HFF-Myc (cell line): ENCODE measurements at places on chromosomes 3 and 15.

DNA sequence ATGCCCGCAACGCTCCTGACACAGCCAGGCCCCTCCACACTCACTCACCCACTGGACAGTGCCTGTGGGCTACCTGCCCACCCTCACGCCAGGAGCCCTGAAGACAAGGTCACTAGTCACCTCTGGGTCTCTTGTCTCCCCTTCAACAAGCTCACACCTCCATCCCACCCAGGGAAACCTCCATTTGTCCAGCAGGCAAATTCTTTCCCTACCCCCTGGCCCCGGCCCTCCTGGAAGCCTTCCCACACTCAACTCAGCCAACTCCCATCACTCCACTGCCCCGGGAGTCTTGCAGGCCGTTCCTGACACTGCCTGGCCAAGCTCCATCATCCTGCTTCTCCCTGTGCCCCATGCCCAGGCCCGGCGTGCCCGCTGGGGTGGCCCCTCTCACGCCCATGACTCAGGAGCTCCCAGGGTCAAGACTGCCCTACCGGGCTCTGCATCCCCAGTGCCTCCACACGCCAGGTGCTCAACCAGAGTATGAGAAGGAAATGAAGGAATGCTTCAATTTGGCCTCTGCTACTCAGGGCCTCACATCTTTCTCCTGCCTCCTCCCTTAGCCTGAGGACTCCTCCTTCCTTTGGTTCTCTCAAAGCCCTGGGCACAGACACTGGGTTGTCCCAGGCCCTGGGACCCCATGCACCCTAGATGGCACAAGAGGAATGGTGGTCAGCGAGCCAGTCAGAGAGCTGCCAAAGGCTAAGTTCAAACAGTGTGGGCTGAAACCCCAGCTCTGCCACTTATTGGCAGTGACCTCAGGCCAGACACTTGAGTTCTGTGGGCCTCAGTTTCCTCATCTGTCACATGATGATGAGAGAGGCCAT is 88.6 kb downstream of the SEC22A start:
- no peak for DNase-seq

DNA sequence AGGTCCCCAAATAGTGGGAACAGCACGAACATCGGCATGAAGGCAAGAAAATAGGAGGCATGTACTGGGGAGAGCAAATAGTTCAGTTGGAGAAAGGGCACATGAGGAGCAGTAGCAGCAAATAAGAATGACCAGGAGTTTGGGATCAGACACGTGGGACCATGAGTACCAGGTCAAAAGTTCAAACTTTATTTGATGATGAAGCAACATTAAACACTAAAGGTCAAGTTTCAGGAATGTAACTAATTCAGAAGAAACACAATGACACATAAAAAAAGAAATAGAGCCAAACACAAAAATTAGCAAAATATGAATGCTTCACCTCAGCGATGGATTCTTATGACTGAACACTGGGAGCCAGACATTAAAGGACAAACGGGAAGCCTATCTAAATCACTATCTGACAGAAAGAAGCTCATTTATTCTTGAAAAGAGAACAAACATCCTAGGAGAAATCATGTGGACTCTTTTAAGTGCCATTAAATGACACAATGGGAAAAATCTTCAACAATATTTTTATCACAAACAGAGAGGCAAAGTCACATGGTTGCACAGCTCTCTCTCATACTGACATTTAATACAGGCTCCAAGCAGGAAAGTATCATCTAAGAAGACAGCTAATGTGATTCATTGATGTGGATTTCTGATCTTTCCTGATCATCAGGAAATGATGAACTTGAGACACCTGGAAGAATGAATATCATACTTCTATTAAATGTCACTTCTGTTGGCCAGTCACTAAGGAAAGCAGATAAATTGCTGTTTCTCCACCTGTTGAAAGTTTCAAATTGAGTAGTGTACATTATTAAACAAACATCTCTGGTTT is 216.9 kb upstream of the THBS1 start:
- DNase-seq: no peak

DNA sequence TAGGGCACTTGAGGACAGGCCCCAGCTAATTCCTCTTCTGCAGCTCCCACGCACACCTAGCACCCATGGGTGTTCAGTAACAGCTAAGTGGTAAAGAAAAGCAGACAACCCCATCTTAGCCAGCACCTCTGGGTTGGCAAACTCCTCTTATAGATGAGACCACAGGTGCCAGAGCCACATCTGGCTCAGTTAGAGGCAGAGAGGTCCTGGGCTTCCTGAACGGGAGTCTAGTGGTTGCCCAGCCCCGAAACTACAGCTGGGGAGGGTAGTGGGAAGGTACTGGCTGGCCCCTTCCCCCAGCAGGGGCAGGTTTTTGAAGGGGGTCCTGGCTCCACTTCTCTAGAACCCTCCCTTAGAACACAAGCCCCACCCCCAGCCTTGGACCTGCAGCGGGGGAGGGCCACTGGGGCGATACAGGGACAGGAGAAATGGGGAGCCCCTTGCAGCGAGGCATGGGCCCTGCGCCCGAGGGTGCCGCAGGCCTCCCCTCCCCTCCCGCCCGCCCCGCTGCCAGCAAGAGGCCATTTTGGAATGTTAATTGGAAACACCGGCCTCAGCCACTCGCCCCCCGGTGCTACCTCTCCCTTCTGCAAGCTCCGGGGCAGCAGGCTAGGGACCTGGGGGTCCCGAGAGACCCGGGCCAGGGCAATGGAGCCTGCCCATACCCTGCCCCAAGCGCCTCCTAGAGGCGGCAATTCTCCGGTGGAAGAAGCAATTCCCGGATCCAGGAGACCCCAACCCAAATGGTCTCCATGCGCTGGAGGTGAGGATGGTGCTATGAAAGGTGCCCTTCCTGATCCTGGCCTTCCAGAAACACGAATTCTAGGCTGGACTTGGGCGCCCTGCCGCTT is 1.5 kb downstream of the DUSP7 start:
- DNase-seq: no peak

GRCh38 chr15:95669146-95669922 is 661.2 kb upstream of the NR2F2 start:
- no peak for DNase-seq

DNA sequence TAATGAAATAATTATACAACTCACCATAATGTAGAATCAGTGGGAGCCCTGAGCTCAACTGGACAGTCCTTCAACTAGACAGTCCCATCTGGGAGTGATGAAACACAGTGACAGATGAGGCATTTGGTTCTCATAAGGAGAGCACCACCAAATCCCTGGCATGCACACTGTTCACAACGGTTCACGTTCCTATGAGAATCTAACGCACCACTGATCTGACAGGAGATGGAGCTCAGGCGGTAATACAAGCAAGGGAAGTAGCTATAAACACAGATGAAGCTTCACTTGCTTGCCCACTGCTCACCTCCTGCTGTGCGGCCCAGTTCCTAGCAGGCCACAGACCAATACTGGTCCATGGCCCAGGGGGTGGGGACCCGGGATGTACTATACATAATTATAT is 17.0 kb downstream of the PRKAR2A start:
- DNase-seq: no peak

- no peak for DNase-seq
Measured at GRCh38 chr3:36399933-36400332, 19.6 kb downstream of the STAC start.

- no peak for DNase-seq
Measured at GRCh38 chr3:103169289-103169688, 734.5 kb downstream of the ZPLD1 start.

- DNase-seq: no peak
Measured at GRCh38 chr3:16452261-16452660, 61.2 kb downstream of the RFTN1 start.

GRCh38 chr3:111729087-111729846 is 129.8 kb upstream of the PHLDB2 start:
- DNase-seq: no peak

GRCh38 chr3:4552811-4553210 is 59.7 kb downstream of the ITPR1 start:
- no peak for DNase-seq

GRCh38 chr3:15051531-15051930 is 13.6 kb downstream of the MRPS25 start:
- DNase-seq: no peak

DNA sequence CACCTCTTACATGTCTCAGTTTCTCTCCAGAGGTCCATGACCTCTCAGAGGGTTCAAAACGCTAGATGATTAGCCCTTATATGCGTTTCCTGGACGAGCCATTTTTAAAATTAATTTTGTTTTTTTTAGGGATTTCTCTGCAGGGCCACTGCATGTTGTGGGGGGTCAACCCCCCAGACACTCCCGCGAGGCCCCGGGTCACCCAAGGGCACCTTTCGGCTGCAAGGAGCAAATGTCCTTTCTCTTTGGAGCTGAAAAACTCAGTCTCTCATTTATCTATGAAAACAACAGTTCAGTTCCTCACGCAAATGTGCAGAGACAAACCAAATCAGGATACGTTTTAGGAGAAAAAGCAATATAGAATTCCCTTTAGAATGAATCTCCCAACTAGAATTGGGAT is 944.3 kb upstream of the SEMA6D start:
- no peak for DNase-seq

- DNase-seq: peak; percentile 59
Measured at GRCh38 chr3:177468331-177468730, 271.0 kb upstream of the TBL1XR1 start.

DNA sequence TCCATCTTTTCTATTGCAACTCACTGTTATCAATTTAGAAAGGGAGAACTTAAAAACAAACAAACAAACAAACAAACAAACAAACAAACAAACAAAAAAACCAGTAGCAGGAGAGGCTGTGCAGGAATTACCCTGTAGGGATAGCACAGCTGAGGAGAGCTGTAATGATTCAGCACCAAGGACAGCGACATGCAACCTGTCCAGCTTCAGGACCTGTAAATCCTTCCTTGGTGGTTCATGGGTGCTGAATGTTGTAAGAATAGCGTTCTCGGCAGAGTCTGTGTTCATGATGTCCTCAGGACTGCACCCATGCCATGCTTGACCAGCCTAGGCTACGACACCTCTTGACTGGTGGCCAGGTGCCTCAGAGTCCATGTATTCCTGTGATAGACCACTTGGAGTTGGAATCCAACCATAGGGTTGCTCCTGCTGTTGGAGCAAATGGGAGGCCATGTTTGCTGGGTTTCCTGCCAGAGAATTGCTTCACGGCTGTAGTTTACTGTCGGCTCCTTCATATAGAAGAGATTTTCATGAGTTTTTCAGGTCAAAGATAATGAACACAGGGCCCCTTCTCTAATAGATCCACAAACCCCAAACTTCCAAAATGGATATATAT is 65.9 kb downstream of the CACNA2D3 start:
- no peak for DNase-seq

GRCh38 chr3:36244728-36245127 is 135.6 kb upstream of the STAC start:
- DNase-seq: peak; percentile 15
